ENCODE measurements at places on chromosomes 12 and 14. TPM values are rescaled to one million over a fixed set of nuclear protein-coding genes. Genes with fewer than 3 reads are reported as not detected.

DNA sequence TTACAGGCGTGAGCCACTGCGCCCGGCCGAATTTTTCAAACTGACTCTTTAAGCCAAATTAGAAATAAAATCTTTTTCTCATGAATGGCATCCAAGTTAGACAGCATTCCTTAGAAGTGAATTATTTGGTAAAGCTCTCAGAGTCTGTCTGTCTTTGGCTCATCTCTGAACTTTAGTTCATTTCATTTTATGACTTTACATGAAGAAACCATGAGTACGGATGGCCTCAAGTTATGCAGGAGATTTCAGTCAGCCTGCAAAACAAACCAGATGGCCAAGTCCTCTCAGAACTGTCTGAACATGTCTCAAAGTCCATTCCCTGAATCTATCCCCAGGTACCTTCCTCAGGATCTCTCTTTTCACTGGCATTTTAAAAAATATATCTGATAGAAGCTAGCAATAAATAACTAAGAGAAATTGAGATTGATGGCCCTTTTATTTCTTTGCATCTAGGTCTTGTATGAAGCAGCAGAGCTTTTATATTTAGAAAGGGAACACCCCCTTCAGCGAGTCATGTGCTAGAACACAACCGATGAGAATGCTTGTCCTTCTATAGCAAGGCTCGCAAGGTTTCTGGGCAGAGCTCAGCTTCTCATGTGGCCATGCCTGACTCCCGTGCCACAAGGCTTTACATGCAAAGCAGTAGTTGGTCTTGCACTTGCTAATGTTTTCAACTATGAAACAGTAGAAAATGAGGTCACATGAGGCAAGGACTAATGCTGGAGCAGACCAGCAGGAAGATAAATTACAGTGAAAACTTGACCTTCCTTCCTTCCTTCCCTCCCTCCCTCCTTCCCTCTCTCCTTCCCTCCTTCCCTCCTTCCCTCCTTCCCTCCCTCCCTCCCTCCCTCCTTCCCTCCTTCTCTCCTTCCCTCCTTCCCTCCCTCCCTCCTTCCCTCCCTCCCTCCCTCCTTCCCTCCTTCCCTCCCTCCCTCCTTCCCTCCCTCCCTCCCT lies 125.0 kb downstream of the AKAP6 start:
- H3K4me1 ChIP-seq, result no peaks in the 10 kb centered on the region
- no peak overlapping the region for H3K27ac ChIP-seq
- no peak overlapping the region for H3K4me3 ChIP-seq
- no peaks in the 10 kb centered on the region for H3K36me3 ChIP-seq
- DNase-seq, result no peak

- DNase-seq, result peak; percentile 77
- H3K36me3 ChIP-seq, result no peaks in the 10 kb centered on the region
- H3K4me1 ChIP-seq, result peaks cover 7% of the 10 kb centered on the region
- H3K4me3 ChIP-seq, result no peak overlapping the region
Measured at GRCh38 chr14:95222151-95222631, 64.9 kb upstream of the DICER1 start.

- H3K36me3 ChIP-seq, result peaks cover 5% of the 10 kb centered on the region
- H3K4me3 ChIP-seq, result peak overlapping the region; percentile 94
- H3K27me3 ChIP-seq, result no peaks in the 10 kb centered on the region
- peak overlapping the region; percentile 89 for H3K27ac ChIP-seq
- no peaks in the 10 kb centered on the region for H3K4me1 ChIP-seq
Measured at GRCh38 chr12:93570552-93571364, 1.7 kb upstream of the SOCS2 start.

GRCh38 chr12:1509413-1510052 lies 84.8 kb downstream of the FBXL14 start:
- no peaks in the 10 kb centered on the region for H3K36me3 ChIP-seq
- H3K27me3 ChIP-seq, result no peaks in the 10 kb centered on the region
- H3K4me1 ChIP-seq, result no peaks in the 10 kb centered on the region
- DNase-seq, result no peak

DNA sequence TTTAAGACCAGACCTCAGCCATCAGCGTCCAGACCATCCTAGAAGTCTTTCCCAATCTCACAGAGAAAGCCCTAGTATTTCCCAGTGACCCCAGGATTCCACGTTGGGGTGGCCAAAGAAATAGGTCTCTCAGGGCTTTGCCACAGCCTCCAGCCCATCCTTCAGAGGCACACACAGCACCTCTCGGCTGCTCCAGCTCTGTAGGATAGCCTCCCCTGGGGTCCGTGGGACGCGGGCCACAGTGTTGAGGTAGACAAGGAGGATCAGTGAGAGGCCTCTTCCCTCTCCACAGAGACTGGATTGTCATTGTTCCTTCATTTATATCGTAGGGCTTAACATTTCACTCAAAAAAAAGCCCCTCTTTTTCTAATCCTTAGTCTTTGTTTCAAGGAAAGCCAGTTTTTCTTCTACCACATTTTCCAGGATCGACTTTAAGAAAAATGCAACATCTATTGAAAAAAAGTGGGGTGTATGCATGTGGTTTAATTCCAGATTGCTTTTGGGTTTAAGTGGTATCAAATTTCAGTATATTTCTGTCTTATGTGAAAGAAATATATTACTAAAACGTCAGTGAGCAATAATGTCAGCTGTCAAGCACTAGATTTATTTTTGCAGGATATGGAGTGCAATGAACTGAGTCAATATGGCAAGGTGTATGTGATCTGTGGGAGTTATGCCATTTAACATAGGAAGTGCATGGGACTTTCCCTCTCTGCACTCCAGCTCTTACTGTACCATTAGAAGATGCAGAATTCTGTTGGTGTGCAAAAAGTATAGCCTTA lies 187.5 kb downstream of the MSRB3 start:
- no peaks in the 10 kb centered on the region for H3K4me1 ChIP-seq
- no peak overlapping the region for H3K27ac ChIP-seq
- no peak overlapping the region for H3K4me3 ChIP-seq

- no peaks in the 10 kb centered on the region for H3K27me3 ChIP-seq
- DNase-seq, result no peak
- H3K36me3 ChIP-seq, result no peaks in the 10 kb centered on the region
- H3K4me3 ChIP-seq, result no peak overlapping the region
- no peaks in the 10 kb centered on the region for H3K4me1 ChIP-seq
- H3K27ac ChIP-seq, result no peak overlapping the region
Measured at GRCh38 chr12:78018171-78018910, 187.6 kb downstream of the NAV3 start.

- H3K36me3 ChIP-seq, result no peaks in the 10 kb centered on the region
- H3K27me3 ChIP-seq, result no peaks in the 10 kb centered on the region
- H3K4me3 ChIP-seq, result no peak overlapping the region
- H3K27ac ChIP-seq, result no peak overlapping the region
Measured at GRCh38 chr12:24487606-24488005, 461.3 kb downstream of the BCAT1 start.

DNA sequence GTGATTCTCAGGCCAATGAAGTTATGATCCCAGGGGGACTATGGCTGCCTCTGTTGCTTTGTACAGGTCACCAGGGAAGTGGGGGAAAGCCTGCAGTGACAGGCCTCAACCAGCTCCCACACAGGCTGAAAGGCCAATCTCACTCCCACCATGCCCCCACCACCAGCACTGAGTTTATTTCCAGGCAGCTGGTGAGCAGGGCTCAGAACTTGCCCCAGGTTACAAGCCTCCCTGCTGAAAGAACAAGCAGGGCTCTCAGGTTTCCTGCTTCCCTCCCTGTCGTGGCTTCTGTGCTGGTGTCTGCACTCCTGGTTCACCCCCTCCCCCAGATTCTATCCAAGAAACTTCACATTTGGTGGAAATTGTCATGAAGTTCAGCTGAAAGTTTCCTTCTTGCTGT lies 260.3 kb downstream of the CCDC59 start:
- H3K27me3 ChIP-seq, result no peaks in the 10 kb centered on the region
- H3K4me3 ChIP-seq, result no peak overlapping the region
- H3K27ac ChIP-seq, result no peak overlapping the region

GRCh38 chr14:36654794-36655381 lies 6.8 kb upstream of the PAX9 start:
- H3K27ac ChIP-seq, result no peak overlapping the region
- DNase-seq, result no peak
- H3K4me3 ChIP-seq, result no peak overlapping the region
- peaks cover 45% of the 10 kb centered on the region for H3K27me3 ChIP-seq

GRCh38 chr14:50123062-50123461 lies 6.7 kb upstream of the VCPKMT start:
- H3K27ac ChIP-seq, result no peak overlapping the region
- no peak overlapping the region for H3K4me3 ChIP-seq
- no peaks in the 10 kb centered on the region for H3K27me3 ChIP-seq
- no peak for DNase-seq
- peaks cover 87% of the 10 kb centered on the region for H3K36me3 ChIP-seq

- peaks cover 13% of the 10 kb centered on the region for H3K4me1 ChIP-seq
- DNase-seq, result no peak
- H3K27me3 ChIP-seq, result no peaks in the 10 kb centered on the region
- H3K4me3 ChIP-seq, result peak overlapping the region; percentile 47
Measured at GRCh38 chr14:99802301-99803105, 9.3 kb downstream of the EML1 start.

GRCh38 chr12:32681272-32681671 lies 2.2 kb downstream of the DNM1L start:
- H3K27ac ChIP-seq, result no peak overlapping the region
- peaks cover 13% of the 10 kb centered on the region for H3K4me1 ChIP-seq
- no peak overlapping the region for H3K4me3 ChIP-seq
- H3K36me3 ChIP-seq, result no peaks in the 10 kb centered on the region
- DNase-seq, result no peak

- no peaks in the 10 kb centered on the region for H3K36me3 ChIP-seq
- no peak overlapping the region for H3K4me3 ChIP-seq
- H3K27ac ChIP-seq, result no peak overlapping the region
- DNase-seq, result no peak
- H3K4me1 ChIP-seq, result no peaks in the 10 kb centered on the region
Measured at GRCh38 chr12:14514154-14514842, 53.4 kb downstream of the PLBD1 start.

GRCh38 chr14:56808383-56809269 lies 1.7 kb downstream of the OTX2 start:
- DNase-seq, result no peak
- peaks cover 99% of the 10 kb centered on the region for H3K27me3 ChIP-seq
- H3K4me1 ChIP-seq, result peaks cover 7% of the 10 kb centered on the region
- H3K36me3 ChIP-seq, result no peaks in the 10 kb centered on the region
- peak overlapping the region; percentile 52 for H3K4me3 ChIP-seq

GRCh38 chr14:93059260-93059659 lies 56.5 kb downstream of the ITPK1 start:
- no peak overlapping the region for H3K4me3 ChIP-seq
- DNase-seq, result no peak
- H3K27me3 ChIP-seq, result no peaks in the 10 kb centered on the region
- no peak overlapping the region for H3K27ac ChIP-seq
- H3K4me1 ChIP-seq, result peaks cover 13% of the 10 kb centered on the region

GRCh38 chr14:61183196-61183885 lies 97.8 kb downstream of the TMEM30B start:
- H3K27me3 ChIP-seq, result no peaks in the 10 kb centered on the region
- no peak overlapping the region for H3K4me3 ChIP-seq
- H3K36me3 ChIP-seq, result no peaks in the 10 kb centered on the region
- DNase-seq, result no peak
- peaks cover 28% of the 10 kb centered on the region for H3K4me1 ChIP-seq

GRCh38 chr12:125734137-125734536 lies 668.9 kb downstream of the AACS start:
- H3K4me3 ChIP-seq, result no peak overlapping the region
- H3K27ac ChIP-seq, result no peak overlapping the region
- H3K27me3 ChIP-seq, result no peaks in the 10 kb centered on the region
- H3K36me3 ChIP-seq, result no peaks in the 10 kb centered on the region

DNA sequence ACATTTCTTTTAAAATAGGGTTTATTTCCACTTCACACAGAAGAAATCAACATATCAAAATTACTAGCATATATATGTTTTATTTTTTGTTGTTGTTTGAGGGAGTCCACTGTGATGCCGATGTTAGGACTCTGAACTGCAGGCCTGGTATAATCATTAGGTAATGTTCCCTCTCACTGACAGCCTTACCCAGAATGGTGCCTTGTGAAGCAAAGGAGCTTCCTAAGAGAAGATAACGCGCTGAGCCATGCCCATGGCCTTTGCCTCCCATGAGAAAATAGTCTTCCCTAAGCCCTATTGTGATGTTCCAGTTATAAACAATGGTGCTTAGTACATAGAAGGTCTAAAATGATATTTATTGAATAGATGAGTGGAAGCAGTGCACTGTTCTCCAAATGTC lies 12.0 kb downstream of the GNG2 start:
- no peak overlapping the region for H3K27ac ChIP-seq
- no peaks in the 10 kb centered on the region for H3K36me3 ChIP-seq
- no peak overlapping the region for H3K4me3 ChIP-seq
- H3K27me3 ChIP-seq, result no peaks in the 10 kb centered on the region
- no peak for DNase-seq

DNA sequence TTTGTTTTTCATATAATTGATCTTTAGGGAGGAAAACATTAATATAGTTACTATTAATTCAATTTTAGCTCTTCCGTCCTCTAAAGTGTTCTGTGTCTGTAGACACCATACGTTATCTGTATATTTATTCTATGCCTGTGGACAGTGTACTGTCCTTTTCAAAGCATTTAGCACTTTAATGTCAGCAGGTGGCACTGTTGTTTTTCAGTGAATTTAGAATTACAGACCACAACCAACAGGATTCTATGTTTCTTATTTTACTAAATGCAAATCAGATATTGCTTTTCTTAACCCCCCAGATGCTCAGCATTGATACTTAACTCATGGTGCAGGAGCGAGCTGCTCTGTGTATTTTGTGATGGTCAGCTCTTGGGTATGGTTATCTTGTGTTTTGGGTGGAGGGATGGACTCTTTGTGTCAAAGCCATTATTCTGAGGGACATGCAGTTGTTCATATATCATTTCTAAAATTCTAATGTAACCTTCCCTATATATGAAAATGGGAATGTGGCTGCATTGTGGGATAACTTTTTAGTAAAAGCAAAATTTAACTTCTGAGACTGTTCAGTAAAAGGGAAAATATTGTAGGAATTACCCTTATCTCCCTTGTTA lies 65.2 kb downstream of the PAPOLA start:
- H3K36me3 ChIP-seq, result peaks cover 5% of the 10 kb centered on the region
- no peaks in the 10 kb centered on the region for H3K27me3 ChIP-seq
- no peak overlapping the region for H3K4me3 ChIP-seq

DNA sequence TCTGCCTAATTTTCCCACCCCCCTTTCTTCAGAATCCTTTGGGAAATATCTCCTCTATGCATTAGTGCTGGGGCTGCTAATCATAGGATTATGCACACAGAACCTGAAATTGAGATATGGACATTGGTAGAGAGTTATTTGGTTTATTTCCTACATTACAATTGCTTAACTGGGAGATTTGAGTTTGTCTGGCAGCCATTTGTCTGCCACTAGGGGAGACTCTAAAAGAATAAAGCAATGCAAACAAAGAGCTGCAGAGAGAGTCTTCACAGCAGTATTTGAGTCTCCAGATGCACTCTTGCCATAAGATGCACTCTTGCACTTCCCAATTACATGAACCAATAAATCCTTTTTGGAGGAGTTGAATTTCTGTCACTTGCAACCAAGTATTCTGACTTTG lies 12.0 kb upstream of the PCNX4 start:
- no peaks in the 10 kb centered on the region for H3K36me3 ChIP-seq
- DNase-seq, result no peak
- no peak overlapping the region for H3K4me3 ChIP-seq
- H3K27ac ChIP-seq, result no peak overlapping the region
- H3K27me3 ChIP-seq, result no peaks in the 10 kb centered on the region
- H3K4me1 ChIP-seq, result no peaks in the 10 kb centered on the region

- no peaks in the 10 kb centered on the region for H3K36me3 ChIP-seq
- peak; percentile 72 for DNase-seq
- no peaks in the 10 kb centered on the region for H3K27me3 ChIP-seq
- H3K4me1 ChIP-seq, result no peaks in the 10 kb centered on the region
- H3K27ac ChIP-seq, result no peak overlapping the region
Measured at GRCh38 chr14:92649934-92650545, 98.4 kb downstream of the LGMN start.

Gene PPFIA2
- 0.38 TPM for total RNA-seq

Gene STXBP6
- 1.1 TPM for total RNA-seq

Gene CCDC38
- 0.30 TPM for total RNA-seq

Gene BCAT1
- total RNA-seq, result 2.7 TPM

Gene SERPINA3
- 20.9 TPM for total RNA-seq

Gene AKAP3
- 0.95 TPM for total RNA-seq

Gene CHGA
- not detected for total RNA-seq
